ENCODE measurements at places on chromosomes 16 and 17.

DNA sequence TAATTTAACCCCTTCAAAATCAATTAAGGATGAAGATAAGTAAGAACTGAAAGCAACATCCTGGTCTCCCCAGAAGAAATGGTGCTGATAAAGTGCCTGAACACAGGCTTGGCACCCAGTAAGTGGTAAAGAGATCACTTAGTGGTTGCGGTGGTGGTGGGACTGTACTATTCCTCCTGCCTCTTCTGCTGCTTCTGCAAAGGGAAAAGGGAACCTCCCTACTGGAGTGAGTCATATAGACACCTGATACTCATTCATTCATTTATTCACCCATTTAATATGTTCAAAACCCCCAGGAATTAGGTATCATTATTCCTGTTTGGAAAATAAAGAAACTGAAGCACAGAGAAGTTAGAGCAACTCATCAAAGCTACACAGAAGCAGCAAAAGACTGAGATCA lies 60.6 kb downstream of the CDYL2 start:
- no peak for DNase-seq

DNA sequence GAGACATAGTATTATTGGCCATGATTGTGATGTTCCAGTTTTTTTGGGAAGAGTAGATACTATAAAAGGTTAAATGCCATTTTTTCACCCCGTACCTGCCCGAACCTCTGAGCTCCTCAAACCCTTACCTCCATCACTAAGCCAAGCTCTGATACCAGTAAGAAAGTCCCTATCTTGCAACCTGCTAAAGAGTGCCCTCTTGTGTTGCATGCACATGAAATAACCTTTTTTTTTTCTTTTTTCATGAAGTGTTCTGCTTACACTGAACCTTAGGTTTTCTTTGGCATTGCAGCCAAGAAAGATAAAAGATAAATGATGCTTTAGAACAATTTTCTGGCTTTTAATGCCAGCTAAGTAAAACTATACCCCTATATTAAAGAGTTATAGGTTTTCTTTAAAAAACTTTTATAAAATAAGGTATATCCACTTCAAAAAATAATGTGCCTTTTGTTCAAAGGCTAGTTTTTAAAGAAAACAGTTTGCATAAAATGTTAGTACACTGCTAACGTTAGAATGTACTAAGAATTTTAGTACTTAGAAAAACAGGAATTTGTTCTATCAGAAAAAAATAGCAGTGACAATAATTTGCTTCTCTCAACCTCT lies 295.3 kb upstream of the PMFBP1 start:
- DNase-seq, result no peak

DNA sequence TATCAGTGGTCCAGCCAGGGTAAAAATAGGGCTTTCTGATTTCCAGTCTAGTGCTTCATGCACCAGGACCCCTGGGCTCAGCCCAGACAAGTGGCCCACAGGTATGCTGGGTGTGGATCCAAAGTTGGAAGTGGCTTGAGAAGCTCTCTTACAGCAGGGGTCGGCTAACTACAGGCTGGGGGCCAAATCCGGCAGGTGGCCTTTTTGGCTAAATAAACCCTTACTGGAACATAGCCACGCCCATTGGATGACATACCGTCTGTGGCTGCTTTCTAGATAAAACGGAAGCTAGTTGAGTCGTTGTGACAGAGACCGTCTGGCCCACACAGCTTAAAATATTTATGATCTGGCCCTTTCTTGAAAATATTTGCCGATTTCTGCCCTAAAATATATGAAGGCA lies 119.0 kb upstream of the CDC42EP4 start:
- DNase-seq, result no peak

DNA sequence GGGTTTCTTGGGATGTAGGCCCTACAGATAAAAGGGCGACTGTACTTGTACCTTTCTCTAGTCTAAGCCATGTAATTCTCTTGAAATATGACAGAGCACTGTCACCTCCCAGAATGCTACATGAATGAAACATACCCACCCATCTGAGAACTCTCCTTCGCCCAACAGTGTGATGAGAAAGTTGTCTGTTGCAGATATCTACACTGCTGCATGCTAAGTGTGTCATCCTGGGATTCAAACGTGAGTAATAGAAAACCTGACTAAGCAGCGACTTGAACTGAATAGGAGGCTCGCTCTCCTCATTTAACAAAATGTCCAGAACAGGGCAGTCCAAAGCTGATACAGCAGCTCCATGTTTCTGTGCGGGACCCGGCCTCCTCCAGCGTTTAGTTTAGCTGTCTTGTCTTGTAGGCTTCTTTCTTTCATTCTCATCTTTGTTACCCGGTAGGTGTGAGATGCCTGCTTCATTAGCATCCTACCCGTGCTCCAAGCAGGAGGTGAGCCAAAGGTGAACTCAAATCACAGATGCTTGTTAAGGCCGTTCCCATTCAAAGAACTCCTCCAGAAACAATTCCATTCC lies 211.9 kb downstream of the PRKCA start:
- peak; percentile 35 for DNase-seq

DNA sequence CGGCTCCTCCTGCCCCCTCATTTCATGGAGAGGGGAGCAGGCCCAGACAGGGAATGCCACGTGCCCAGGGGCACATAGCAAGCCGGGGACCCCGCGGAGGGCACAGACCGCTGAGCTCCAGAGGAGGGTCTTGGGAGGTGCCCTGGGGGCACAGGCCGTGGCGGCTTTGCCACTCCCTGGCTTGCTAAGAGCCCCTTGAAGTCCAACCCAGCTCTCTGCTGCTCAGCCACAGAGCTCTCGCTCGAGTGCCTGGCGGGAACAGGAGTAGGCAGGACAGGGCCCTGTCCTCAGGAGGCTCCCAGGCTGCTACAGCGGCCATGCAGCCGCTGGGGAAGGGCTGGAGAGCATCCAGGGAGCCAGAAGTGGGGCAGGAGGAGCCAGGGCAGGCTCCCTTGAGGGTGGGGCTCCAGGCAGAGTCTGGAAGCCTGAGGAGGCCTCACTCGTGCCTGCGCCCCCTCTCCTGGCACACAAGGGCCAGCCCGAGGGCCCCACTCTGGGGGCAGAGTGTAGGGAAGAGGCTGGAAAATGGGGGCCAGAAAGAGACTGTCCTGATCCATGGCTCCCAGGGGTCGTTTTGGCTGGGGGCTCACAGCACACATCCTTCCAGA lies 4.4 kb upstream of the RAB26 start:
- DNase-seq, result no peak

GRCh38 chr17:81294512-81295030 lies 536 bp downstream of the SLC38A10 start:
- DNase-seq, result peak; percentile 24

GRCh38 chr17:57283203-57283971 lies 27.1 kb downstream of the MSI2 start:
- no peak for DNase-seq

DNA sequence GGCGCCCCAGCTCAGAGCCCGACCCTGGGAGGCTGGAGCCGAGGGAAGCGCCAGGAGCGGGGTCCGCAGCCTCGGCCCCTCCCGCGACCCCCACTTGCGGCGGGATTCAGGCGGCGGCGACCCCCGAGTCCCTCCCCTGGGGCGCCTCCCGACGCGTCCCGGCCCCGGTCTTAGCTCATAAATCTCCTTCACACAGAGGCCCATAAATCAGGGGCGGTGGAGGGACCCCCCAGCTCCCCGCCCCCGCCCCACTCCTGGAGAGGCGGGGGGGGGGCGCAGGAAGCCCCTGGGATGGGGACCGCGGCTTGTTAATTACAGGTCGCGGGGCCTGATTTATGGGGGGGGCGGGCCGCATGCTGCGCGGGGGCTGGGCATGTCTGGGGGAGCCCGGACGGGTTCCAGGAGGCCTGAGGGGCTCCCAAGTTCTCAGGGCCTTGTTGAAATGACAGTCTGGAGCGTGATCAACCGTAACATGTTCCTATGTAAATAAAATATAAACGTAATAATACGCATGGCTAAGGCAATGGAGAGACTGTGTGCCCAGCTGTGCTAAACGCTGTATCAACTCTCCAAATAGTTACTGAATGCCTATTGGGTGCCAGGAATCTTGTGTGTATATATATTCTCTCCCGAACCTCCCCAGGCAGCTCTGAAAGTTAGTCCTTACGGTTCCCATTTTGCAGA lies 10.0 kb upstream of the BHLHA9 start:
- no peak for DNase-seq

GRCh38 chr17:46027048-46027975 lies 28.3 kb downstream of the STH start:
- DNase-seq, result no peak

- no peak for DNase-seq
Measured at GRCh38 chr17:63928172-63928666, 3.9 kb downstream of the CD79B start.

GRCh38 chr17:68594552-68594951 lies 6.6 kb downstream of the FAM20A start:
- no peak for DNase-seq

GRCh38 chr17:1186923-1187771 lies 7.4 kb upstream of the ABR start:
- peak; percentile 81 for DNase-seq

- no peak for DNase-seq
Measured at GRCh38 chr16:89921702-89922476, 1.3 kb upstream of the TUBB3 start.

DNA sequence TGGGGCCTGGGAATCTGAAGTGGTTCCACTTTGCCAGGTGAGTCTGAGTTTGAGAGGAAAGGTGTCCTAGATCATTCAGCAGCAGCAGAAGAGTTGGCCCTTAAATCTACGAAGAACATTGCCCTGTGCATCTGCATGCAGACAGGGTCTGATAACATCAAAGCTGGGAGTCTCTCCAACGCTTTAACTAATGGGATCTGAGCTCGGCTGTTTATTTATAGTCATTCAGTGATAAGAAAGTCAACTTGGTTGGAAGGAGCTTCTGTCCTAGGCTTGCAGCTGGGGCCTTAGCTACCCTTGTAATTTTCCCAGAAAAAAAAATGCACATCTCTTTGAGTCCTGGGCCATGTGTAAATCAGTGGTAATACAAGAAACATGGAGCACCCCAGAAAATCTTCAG lies 418.0 kb upstream of the HSBP1 start:
- no peak for DNase-seq

GRCh38 chr17:9002606-9003354 lies 18.5 kb upstream of the NTN1 start:
- peak; percentile 58 for DNase-seq

DNA sequence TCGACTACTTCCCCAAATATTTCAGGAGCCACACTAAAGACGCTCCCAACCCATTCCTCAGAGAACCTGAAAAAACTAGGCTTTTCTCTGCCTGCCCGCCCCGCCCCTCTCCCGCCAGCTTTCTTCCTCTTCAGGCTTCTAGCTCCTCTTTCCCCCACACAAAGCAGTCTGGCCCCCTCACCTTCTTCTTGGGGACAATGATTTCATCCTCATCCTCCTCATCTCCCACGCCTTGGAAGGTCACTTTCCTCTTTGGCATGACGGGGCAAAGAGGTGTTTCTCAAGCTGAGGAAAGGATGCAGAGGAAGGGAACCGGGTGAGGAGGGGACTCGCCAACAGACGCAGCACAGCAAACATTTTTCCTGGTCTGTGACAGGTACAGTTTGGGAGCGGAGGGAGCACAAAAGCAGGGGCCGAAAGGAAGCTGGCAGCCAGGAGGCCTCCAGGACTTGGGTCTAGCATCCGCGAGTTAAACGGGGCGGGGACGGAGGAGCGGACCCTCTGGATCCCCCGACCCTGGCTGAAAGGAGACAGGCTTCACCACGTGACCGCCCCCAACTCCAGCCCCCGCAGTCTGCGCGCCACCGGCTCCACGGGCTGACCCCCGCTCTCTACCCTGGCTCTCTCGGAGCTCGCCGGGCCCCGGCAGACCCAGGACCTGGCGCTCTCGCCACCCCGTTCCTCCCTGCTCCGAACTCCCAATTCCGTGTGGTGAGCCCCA lies 525 bp downstream of the CD2BP2 start:
- peak; percentile 32 for DNase-seq

- no peak for DNase-seq
Measured at GRCh38 chr16:17370223-17370707, 100.5 kb downstream of the XYLT1 start.

DNA sequence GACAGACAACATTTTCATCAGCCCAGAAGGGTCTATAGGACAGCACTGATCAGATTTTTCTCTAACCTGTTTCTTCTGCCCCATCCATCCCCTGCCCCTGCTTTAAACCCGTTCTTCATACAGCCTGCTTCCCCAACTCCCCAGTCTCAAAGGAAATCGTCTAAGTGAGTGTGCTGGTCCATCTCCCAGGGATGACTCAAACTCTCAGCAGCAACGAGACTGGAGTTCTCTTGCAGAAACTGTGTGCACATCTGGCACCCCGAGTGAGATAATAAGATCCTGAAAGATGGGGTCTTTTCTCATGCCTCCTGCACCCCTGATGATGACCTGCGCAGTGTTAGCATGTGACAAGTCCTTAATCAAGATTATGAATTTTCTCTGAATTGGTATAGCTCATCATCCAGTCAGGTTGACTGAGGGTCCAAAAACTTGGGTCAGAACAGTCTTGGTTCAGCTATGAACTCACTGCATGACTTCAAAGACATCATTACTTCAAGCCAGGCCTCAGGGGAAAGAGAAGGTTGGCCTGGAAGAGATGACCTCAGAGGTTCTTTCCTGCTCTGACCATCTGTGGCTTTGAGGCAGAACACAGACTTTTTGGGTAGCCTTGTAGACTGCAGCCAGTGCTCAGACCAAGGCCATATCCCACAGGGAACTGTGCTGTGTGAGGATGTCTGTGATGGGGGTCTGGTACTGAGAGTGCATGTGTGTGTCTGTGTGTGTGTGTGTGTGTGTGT lies 117.9 kb downstream of the SPACA3 start:
- DNase-seq, result no peak

DNA sequence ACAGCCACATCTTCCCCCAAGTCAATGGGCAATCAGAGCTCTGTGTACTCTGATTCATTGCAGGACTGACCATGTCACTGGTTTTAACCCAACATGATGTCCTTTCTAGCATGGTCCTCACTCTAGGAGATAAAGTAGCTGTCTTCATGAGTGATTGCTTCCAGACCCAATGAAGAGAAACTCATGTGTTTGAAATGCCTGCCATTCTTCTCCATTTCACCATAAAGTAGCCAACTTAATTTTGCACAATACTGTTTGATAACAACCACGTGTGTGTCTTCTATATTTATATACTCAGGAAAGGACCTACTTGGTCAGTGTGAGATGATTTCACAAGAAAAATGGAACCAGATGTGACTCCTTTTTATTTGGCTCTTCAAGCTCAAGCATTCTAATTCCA lies 172.5 kb downstream of the AXIN2 start:
- DNase-seq, result no peak

GRCh38 chr17:1347589-1348323 lies 52.3 kb downstream of the YWHAE start:
- DNase-seq, result no peak

GRCh38 chr17:19996086-19996485 lies 13.1 kb upstream of the SPECC1 start:
- DNase-seq, result no peak

- DNase-seq, result no peak
Measured at GRCh38 chr16:66265556-66266141, 100.8 kb upstream of the CDH5 start.

GRCh38 chr17:80017226-80018010 lies 18.3 kb downstream of the TBC1D16 start:
- DNase-seq, result no peak
